IMR-90 (cell line): ENCODE measurements at places on chromosomes 11 and 22.

DNA sequence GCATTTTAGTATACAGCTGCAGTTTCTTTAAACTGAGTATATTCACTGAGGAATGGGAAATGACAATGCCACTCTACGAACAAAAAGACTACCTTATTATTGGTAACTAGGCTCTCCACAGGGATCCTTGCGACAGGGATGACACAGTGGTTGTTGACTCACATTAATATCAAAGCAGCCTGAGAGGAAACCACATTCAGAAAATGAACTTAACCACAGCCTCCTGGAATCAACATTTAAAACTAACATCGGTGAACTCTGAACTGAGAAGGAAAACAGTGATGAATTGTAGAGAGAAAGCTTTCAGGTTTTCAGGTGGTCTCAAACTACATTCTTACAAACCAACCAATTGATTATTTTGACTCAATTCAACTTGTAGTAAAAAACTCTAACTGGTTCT lies 90.3 kb upstream of the MTMR2 start:
- H3K27ac ChIP-seq = no peak overlapping the region
- peak; percentile 61 for DNase-seq
- no peak overlapping the region for H3K4me3 ChIP-seq
- H3K4me1 ChIP-seq = peaks cover 13% of the 10 kb centered on the region
- no peaks in the 10 kb centered on the region for H3K36me3 ChIP-seq

GRCh38 chr11:73195191-73196007 lies 22.7 kb upstream of the P2RY2 start:
- peaks cover 13% of the 10 kb centered on the region; the same call in 1 of the 2 replicates for H3K27me3 ChIP-seq
- H3K27ac ChIP-seq = no peak overlapping the region
- H3K4me1 ChIP-seq = no peaks in the 10 kb centered on the region
- H3K36me3 ChIP-seq = no peaks in the 10 kb centered on the region
- H3K4me3 ChIP-seq = no peak overlapping the region
- DNase-seq = no peak

- no peaks in the 10 kb centered on the region for H3K36me3 ChIP-seq
- no peaks in the 10 kb centered on the region for H3K4me1 ChIP-seq
- H3K27me3 ChIP-seq = peaks cover 10% of the 10 kb centered on the region
- H3K4me3 ChIP-seq = no peak overlapping the region
- no peak overlapping the region for H3K27ac ChIP-seq
- no peak for DNase-seq
These were observed 63.2 kb downstream of the ZBTB16 start for GRCh38 chr11:114122686-114123085.

- H3K27me3 ChIP-seq = peaks cover 25% of the 10 kb centered on the region
- peaks cover 5% of the 10 kb centered on the region for H3K4me1 ChIP-seq
- H3K27ac ChIP-seq = no peak overlapping the region
- peak; percentile 96 for DNase-seq
- H3K36me3 ChIP-seq = no peaks in the 10 kb centered on the region; the same call in 1 of the 2 replicates
These were observed 33.7 kb downstream of the APLP2 start for GRCh38 chr11:130103296-130103814.

DNA sequence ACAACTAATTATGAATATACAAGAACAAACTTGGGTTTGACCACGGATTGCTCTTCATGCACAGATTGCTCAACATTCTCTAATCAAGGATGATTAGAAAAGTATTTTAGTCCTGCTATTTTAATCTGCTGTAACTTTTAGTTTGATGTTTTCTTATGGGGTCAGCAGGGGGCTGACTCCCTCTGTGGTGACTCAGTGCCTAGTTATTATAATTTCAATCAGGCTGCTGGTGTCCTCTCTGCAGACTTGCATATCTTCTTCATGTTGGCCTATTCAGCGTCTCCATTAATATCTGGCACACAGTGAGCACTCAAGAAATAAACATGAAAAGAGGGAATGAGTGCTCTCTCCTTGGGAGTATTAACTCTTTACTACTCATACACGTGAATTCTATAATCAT lies 223.8 kb upstream of the DDI1 start:
- H3K27ac ChIP-seq = no peak overlapping the region
- no peaks in the 10 kb centered on the region for H3K36me3 ChIP-seq
- no peak overlapping the region for H3K4me3 ChIP-seq
